CD8-positive, alpha-beta T cell (primary cell): ENCODE measurements at places on chromosomes 2 and 18.

DNA sequence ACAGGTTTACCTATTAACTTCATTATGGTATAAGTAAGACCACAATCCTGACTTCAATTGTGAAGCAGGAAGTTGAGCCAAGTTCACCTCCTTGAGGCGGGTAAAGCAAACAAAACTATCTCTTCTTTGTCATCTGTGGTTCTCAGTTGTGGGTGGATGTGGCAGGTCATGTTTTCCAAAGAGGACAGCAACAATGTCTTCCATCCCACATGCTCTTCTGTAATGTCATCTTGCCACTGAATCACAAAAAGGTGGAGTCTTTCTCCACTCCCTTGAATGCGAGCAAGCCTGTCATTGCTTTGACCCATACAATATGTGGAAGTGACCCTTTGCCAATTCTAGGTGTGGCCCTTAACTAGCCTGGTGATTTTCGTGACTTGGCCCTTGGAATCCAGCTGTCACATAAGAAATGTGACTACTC, 98.7 kb downstream of the GRB14 start:
- DNase-seq: no peak

DNA sequence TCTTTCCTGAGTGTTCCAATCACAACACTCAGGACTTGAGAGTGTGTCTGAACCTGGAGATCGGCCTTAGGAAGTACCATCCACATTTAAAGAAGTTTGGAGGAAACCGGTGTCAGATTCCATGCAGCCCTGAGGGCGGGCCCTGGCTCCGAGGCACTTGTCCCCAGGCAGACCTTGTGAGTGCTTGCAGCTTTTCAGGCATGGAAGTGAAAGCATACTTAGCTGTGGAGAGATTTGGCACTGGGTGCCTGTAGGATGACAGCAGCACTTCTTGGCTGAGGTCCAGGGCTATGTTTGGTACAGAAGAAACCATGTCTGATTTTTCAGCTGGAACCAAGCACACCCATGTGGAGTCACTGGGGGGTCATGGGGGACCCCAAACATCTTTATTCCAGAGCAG, 230.8 kb downstream of the SEPTIN10 start:
- no peak for DNase-seq

GRCh38 chr2:187134306-187134705, 285.3 kb upstream of the ZSWIM2 start:
- no peak for DNase-seq

GRCh38 chr2:146990311-146991054, 854.3 kb upstream of the ACVR2A start:
- DNase-seq: no peak

- DNase-seq: no peak
Measured at GRCh38 chr2:31384351-31384750, 30.2 kb downstream of the XDH start.

GRCh38 chr18:14999085-14999975, 251.4 kb downstream of the ANKRD30B start:
- DNase-seq: no peak

DNA sequence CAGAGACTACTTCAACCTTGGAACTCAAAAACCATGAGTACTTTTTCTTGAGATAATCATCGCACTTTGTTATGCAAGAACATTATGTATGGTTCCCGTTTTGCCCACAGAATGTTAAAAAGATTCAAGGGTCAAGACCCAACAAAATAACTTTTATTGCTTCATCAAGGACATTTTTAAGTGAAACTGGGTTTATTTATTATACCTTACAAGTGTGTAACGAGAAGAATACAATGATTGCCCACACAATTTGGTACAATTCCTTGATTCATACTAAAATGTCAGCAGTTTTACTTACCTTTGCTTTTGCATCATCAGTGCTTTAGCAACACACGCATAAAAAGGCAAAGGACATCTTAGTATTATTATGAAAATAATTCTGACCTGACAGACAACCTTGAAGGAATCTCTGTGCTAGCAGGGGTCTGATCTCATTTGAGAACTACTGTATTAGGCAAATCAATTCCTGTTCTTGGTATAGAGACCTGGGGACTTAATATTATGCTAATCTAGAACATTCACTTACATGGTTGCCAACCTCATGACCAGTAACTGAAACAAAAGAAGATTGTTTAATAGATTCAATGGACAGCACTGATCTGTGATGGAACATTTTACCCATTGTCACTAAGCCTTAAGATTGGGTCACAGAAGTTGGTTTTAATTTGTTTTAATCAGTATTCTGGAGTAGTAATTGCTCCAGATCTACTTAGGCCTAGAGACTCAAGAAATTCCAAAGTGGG, 16.2 kb downstream of the CCDC88A start:
- no peak for DNase-seq

DNA sequence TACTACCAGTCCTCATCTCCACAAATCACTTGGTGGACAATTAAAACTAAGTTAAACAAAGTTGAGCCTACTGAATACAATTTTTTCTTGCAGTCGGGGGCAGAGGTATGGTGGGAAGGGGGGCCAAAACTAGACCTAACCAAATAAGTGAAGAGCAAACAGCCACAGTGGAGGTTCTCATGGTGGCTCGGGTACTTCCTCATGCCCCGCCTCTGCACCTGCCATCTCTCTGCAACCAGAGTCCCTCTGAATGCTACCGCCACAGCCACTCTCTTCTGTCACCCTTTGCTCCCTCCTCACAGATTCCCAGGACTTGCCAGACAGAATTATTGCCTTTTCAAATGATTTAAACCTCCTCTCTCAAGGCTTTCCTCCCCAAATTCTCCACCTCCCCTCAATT, 204.2 kb downstream of the TMEM247 start:
- DNase-seq: no peak

DNA sequence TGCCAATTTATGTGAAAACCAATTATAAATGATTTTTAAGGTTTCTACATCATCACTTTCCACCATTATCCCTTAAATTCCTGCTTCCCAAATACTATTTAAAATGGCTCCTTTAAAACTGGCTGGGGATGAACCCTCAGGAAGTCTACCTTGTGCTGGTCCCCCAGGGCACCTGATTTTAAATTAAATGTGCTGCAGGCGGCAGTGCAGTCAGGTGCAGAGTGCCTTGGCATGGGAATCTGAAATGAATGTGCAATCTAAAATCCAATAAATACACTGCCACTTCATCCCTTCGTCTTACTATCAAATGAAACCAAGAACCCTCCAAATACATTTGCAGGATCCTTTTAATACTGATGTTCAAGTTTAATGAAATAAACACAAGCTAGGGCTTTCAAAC, 61.8 kb downstream of the C2orf76 start:
- no peak for DNase-seq

DNA sequence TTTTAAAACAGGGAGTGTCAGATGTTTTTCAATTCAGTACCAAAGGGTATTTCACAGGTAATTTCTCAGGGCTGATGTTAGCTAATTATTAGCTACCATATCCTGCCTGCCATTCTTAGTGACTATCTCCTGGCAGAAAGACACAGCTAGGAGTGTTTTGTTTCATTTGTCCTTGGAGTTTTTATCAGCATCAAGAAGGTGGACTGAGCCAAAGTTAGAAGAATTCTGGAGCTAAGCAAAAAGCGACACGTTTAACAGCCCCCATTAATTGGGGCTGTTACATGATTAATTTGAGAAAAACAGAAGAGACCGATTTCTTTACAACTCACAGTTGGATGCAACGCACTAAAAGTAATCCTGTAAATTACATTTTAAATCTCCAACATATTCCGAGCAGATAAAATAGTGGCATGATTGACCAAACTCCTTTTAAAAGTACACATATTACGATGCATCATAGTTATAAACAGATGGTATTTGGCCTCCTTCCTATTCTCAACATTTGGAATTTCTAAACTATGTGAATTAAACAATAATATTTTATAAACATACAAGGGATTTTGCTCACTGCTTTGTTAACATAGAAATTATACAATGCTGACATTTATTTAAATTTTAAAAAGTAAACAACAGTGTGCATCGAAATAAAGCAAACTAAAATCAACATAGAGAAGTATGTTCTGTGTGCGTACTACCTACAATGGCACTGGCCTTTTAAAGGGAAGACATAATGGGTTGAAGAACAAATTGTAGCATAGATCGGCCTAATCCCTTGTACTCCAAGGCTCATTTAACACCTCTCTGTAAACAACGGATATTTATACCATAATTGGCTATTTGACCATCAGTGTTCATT, 585.1 kb downstream of the ZEB2 start:
- no peak for DNase-seq
